ENCODE measurements at places on chromosomes 7 and 10. TPM values are rescaled to one million over a fixed set of nuclear protein-coding genes. Genes with fewer than 3 reads are reported as not detected.

The GAD2 gene
- 2.9 TPM for polyA plus RNA-seq

The ACTL6B gene
- polyA plus RNA-seq, result not detected

DNA sequence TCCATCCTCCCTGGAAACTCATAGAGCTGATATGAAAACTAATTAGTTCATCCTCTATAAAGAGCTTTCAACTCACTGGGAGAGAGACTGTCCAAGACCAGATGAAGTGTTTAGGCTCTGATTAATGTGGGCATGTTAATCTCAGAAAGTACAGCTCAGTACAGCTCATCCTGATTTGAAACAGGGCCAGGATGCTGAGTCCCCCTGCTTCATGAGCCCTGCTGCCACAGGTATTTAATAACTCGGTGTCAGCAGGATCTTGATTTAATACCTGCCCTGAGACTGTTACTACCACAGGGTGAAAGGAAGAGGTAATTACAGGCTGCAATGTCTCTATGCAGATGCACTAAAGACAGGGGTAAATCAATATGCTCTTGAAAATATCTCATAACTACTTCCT lies 10.8 kb downstream of the LMOD2 start:
- DNase-seq, result no peak

DNA sequence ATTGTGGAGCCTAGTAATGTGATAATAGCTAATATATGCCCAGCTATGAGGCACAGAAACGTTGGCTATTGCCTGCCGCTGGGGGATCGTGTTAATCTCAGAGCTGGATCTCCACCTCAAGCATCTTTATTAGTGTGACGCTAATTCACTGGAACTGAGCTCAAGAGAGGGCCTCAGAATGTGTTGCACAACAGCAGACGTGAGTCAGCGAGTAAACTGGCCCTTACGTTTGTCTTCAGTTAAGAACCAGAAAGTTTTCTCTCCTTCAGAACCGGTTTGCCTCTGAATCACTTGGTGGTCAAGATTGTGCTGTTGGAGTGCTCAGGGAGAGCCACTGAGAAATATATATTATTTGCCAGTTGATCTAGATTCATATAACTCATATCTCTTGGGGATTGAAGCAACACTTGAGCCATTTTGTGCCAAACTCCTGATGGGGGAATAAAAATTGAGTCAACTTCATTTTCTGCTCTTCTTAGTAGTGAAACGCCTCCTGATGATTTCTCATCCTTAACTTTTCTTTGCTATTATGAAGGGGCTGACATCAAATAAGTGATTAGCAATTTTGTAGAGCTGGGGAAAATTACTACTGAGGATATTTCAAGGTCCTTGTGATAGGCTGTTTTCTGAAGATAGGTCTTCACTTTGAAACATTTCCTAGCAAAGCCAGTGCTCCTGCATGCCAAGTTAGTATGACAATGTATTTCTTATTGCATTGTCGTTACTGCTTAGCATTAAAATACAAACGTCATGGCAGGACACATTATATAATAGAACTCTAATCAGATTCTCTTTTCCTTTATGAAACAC lies 22.3 kb downstream of the BZW2 start:
- no peak for DNase-seq

- DNase-seq, result no peak
These were observed 196.0 kb upstream of the FZD1 start for GRCh38 chr7:91068136-91068795.

DNA sequence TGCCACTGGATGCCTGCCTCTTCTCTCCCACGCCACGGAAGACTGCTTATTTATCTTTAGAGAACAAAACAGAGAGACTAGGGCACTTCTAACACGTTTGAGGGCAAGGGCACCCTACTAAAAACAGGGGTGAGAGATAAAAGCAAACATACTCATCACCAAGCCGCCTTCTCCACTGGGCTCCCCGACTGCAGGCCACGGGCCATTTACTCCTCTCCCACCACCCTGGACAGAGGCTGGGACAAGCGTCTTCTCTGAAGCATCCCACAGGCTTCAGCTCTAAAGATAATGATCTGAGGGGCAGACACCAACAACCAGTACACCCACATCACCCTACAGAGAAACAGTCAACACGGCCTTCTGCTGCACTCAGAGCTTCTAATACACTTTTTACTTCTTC lies 78.7 kb downstream of the CYTH3 start:
- DNase-seq, result no peak
